NCI-H510A treated with DMSO at 0.1 percent for 48 hours (cell line): ENCODE measurements at places on chromosomes 3 and 15.

DNA sequence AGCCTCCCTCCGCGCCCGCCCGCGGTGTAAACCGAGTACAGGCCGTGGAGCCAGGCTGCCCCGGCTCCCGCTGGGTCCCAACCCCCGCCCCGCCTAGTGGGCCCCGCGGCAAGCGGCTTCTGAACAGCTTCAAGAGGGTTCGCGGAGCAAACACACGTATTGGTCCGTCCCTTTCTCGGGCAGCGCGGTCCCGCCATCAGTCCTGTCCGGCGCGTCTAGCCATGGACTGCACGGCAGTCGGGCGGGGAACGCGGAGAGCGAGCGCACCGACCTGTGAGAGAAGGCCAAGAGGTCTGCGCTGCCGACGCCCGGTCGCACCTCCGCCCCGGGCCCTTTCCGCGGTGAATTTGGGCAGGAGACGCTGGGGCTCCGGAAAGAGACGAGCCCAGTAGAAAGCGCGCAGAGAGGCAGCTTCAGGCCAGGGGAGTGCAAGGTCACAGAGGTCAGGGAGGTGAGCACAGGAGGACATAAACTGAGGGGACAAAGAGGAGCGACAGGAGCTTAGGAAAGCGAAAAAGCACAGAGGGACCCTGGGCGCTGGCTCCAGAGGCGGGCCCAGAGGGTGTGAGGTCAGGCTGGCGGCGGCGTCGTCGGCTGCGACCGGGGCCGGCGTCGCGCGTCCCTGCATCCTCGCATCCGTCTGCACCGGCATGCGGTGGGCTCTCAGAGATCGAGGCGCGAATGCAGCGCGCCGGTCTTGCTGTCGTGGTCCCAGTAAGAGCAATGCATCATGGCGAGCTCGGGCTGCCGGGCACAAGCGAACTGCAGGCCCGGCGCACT lies 1.8 kb downstream of the FOXL2 start:
- no peak for DNase-seq

GRCh38 chr3:106056931-106057330 lies 188.1 kb upstream of the CBLB start:
- DNase-seq: no peak

DNA sequence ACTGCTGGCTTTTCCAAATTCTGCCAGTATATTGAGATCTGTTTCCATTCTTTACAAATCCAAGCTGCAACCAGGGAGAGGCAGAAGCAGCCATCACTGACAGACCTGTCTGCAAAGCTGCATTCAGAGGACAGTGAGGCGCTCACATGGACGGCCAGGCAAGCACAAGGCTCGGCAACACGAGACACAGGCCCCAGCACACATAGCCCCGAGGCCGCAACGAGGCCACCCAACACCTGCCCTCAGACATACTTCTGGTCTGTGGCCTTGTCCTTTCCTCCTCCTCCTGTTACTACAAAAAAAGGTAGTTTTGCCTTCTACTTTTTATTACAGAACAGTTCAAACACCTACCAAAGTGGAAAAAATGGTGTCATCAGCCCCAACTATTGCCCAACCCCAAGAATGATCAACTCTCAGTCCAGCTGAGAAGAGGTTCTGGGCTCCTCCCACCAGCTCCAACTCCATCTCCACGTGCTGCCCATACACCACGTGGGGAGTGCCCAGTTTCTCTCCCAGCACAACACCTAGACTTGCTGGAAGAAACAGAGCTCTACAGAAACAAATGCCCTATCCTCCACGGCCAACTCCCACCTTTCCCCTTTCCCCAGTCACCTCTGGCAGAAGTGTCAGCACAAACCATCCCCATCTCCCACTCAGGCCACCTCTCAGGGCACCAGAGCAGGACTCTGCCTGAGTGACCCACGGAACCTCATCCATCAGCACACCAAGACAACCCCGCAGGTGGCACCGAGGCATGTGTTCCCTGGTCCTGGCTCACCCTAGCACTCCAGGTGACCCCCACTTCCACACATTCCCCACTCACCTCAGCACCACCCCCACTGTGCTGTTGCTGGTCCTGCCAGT lies 7.4 kb downstream of the ZXDC start:
- DNase-seq: no peak

GRCh38 chr15:95624616-95625361 lies 705.7 kb upstream of the NR2F2 start:
- DNase-seq: no peak

GRCh38 chr15:32994810-32995424 lies 199.6 kb downstream of the FMN1 start:
- DNase-seq: peak; percentile 21

- no peak for DNase-seq
Observed at GRCh38 chr3:69204315-69204957, 82.0 kb upstream of the LMOD3 start.

GRCh38 chr3:141915016-141915415 lies 38.6 kb downstream of the ATP1B3 start:
- DNase-seq: no peak

DNA sequence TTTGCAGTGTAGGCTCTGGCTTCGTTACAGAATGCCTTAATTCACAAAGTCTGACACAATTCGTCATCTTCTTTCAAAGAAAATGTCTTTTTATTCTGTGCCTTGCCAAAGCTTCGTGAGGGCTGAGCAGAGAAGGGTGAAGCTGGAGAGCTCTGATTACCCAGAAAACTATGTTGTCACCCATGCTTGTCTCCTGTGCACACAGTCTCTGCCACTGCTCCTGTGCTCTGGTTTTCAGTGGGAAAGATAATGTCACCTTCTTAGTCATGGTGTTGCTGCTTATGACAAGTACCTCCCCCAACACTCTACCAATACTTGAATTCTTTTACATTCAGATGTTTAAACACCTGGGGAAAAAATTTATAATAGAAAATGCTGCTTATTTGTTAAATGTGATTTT lies 509.2 kb upstream of the GRM7 start:
- no peak for DNase-seq

- no peak for DNase-seq
Observed at GRCh38 chr3:60392501-60392900, 858.8 kb downstream of the FHIT start.

GRCh38 chr3:150756491-150757059 lies 6.4 kb downstream of the SIAH2 start:
- DNase-seq: no peak

DNA sequence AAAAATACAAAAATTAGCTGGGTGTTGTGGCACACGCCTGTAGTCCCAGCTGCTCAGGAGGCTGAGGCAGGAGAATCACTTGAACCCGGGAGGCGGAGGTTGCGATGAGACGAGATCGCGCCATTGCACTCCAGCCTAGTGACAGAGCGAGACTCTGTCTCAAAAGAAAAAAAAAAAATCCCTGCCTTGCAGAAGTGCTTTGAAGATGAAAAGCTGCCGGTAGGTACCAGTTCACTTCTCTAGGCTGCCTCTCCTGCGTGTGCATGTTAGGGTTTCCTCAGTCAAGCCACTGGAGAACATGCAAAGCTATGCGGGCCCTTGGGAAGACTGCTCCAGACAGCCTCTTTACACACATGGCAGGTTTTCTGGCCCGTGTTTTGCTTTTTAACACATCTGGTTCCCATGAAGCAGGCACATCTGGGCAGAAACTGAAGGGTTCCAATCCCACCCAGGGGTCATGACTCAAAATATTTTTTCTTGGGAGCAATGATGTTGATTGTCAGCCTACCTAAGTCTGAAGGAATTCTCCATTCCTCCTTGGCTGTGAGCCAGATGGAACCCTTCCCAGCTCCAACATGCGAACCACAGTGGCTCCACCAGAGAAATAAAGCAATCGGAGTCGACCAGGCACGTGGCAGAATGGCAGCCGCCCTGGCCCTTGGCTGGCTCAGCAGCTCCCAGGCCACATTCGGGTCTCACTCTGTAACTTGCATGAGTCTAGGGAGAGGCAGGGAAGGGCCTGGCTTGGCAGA lies 29.6 kb downstream of the MGLL start:
- DNase-seq: no peak

DNA sequence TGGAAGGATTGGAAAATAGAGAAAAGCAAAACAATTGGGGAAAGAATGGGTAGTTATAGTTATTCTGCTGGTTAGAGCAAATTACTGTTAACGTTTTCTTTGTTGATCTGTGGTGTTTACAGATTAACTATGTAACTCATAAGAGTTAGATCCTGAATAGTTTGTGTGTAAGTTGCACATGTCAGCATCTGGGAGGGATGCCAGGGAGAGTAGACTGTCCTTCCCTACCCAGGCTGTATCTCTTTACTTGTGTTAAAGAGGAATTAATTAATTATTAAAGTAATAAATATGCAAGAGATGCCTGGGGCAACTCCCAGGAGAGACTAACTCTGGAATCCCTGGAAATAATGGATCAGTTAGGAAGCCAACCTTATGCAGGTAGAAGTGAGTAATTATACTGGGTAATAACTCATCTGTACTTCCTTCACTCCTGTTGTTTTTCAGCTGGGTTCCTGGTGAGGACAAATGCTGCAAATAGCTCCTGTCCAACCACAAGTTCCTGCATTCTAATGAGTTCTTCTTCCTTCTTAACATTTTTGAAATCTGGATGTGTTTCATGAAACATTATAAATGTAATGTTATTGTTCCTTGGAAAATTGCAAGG lies 18.9 kb downstream of the GHRL start:
- no peak for DNase-seq

GRCh38 chr3:65938147-65938546 lies 100.6 kb downstream of the MAGI1 start:
- no peak for DNase-seq

DNA sequence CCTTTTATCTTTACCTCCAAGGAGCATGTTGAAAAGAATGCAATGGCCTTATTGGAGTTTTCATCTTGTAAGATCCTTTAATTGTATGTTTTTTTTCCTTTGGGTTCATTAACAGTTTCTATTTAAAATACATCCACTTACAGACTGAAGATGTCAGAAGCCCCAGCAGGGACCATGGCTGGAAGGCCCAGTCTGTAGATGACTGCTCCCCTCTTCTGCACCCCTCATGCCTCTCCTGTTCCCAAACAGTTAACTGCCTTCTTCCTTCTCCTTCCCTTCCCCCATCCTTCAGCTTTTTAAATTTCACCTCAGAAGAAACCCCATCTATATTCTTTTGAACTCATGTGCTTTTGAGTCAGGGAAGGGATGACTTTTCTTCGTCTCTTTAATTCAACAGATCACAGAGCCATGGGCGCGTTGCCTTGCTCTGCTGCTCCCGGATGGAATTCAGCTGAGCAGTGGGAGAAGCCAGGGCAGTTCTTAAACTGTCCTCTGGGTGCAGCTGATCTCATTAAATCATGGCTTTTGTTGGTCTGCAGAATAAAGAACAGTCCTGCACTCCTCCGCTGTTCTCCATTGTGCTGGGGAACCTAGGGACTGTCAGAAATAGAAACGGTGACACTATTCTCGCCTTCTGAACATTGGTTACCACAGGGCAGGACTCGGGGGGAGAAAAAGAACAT lies 71.5 kb upstream of the EIF1B start:
- no peak for DNase-seq

DNA sequence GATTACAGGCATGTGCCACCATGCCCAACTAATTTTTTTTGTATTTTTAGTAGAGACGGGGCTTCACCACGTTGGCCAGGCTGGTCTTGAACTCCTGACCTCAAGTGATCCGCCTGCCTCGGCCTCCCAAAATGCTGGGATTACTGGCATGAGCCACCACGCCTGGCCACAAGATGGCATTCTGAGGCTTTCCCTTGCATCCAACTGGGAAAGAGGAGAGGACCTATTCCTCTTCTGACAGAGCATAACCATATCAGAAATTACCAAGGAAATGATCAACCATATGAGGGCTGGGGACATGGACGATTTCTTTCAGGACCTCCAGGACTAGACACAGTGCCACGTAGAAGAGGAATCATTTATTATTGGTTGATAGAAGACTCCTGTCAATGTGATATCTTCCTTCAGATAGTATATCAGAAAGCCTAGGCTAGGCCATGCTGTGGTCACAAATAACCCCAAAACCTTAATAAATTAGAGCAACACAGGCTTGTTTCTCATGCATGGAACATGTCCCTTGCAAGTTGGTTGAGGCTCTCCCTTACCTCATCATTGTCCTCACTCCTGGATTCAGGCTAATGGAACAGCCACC lies 372.3 kb upstream of the IL12A start:
- peak; percentile 6 for DNase-seq

DNA sequence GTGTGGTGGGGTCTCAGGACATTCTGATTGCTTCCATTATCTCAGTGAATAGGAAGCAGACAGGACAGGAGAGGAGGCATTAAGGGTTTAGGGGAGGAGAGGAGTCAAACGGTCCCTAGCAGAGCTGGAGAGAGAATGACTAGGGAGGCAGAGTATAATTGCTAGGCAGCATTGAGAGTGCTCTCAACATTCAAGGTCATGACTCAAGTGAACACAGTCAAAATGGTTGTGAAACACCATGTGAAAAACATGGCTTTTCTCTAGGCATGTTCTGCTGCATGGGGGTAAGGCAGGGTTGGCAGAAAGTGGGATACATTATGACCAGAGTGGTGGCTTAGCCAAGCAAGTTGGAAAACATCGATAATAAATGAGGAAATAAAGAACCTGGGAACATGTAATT lies 19.5 kb upstream of the HRH1 start:
- DNase-seq: no peak

GRCh38 chr3:122560680-122561079 lies 3.4 kb downstream of the PARP9 start:
- peak; percentile 45 for DNase-seq

- DNase-seq: peak; percentile 10
Observed at GRCh38 chr3:136186344-136186743, 9.8 kb downstream of the MSL2 start.

DNA sequence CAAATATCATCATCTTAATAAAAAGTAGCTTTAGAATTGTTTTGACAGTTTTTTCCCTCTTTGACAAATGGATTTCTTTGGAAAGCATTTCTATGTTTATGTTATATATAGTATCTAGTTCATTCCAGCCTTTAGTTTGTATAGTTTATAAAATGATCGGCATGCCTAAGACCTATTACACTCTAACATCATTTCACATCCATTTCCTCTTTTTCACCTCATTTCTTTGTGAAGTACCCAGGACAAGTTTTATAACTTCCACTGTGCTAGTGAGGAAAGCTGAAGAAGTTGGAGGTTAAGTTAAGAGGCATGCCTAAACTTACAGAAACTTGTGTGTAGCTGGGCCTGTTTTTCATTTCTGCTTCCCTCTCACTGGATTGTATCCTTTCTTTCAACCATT lies 178.4 kb downstream of the TP63 start:
- no peak for DNase-seq

DNA sequence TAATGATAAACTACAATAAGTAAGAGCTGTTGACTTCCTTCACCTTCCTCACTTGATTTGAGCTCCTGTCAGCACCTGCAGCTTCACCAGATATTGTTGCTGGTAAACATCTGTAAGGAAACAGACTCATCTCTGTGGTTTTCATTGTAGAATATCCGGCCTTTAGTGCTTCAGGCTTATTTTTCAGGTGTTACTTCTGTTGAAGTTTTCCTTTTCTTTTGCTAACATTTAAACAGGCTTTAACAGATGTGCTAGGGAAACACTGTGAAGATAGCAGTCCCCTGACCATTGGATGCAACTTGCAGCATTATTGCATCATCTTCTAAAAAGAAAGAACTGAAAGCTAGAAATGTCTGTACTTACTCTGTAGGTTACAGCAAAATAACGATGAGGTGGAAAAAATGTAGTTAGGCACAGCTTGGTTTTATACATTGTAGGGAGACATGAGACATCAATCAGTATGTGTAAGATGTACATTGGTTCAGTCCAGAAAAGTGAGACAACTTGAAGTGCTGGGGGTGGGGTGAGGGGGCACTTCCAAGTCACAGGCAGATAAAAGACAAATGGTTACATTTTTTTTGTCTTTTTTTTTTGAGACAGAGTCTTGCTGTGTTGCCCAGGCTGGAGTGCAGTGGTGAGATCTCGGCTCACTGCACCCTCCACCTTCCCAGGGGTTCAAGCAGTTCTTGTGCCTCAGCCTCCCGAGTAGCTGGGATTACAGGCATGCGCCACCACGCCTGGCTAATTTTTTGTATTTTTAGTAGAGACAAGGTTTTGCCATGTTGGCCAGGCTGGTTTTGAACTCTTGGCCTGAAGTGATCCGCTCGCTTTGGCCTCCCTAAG lies 10.2 kb downstream of the EDEM1 start:
- no peak for DNase-seq
